Activated naive CD8-positive, alpha-beta T cell treated with anti-CD3 and anti-CD28 coated beads for 36 hours (primary cell): ENCODE measurements at places on chromosomes 3 and 15.

DNA sequence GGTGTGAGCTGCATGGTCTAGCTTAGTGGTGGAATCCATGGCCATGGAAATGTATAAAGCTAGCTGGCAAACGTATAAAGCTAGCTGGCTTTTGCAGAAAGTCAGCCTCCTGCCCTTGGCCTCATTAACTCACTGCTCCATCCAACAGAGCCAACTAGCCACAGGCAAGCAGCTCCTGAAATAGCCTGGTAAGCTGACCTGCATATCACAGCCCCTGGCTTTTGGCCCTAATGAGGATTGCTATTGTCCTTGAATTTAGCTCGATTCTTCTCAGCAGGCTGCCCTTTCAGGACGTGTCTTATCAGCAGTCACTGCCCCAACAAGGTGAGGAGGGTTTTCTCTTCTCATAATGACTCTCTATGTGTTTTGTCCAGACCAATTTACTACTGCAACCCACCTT is 446.8 kb downstream of the WDR72 start:
- DNase-seq, result no peak

- no peak for DNase-seq
These were observed 19.5 kb downstream of the DNAJB11 start for GRCh38 chr3:186589856-186590579.

GRCh38 chr3:108006881-108007331 is 83.9 kb downstream of the CD47 start:
- no peak for DNase-seq

- DNase-seq, result no peak
These were observed 57.4 kb downstream of the HRH1 start for GRCh38 chr3:11211531-11212298.

DNA sequence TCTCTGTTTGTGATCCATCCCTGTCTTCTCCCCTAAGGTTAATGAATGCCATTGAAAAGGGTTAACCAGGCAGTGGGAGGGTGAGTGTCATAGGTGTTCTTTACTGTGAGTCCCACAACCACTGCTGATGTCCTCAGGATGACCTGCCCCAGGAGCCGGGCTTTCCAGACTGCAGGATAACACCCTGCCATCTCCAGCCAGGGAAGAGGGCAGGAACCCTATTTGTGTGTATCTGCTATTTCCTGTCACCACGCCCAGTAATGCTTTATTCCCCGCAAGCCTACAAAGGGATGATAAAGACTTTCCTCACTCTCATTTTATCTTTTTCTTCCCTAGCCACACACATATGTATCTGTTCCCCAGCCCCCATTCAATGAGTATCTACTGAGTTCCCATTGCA is 15.6 kb upstream of the CTXND1 start:
- DNase-seq, result no peak

- DNase-seq, result no peak
These were observed 79.2 kb downstream of the SAMMSON start for GRCh38 chr3:70078778-70079177.

- DNase-seq, result peak; percentile 42
These were observed 296.3 kb downstream of the UACA start for GRCh38 chr15:70466895-70467529.

- DNase-seq, result no peak
These were observed 3.1 kb downstream of the BAHD1 start for GRCh38 chr15:40443846-40444245.

- peak; percentile 24 for DNase-seq
These were observed 26.2 kb downstream of the POLR2M start for GRCh38 chr15:57732526-57733331.

- DNase-seq, result peak; percentile 26
These were observed 3.0 kb upstream of the TJP1 start for GRCh38 chr15:29825227-29825626.

- DNase-seq, result no peak
These were observed 27.0 kb downstream of the PCCB start for GRCh38 chr3:136277115-136277514.

GRCh38 chr3:188542196-188542595 is 388.2 kb downstream of the LPP start:
- no peak for DNase-seq

- DNase-seq, result no peak
These were observed 36.8 kb upstream of the RAD18 start for GRCh38 chr3:9000041-9000440.

GRCh38 chr15:89551550-89551949 is 23.7 kb upstream of the TICRR start:
- DNase-seq, result no peak

DNA sequence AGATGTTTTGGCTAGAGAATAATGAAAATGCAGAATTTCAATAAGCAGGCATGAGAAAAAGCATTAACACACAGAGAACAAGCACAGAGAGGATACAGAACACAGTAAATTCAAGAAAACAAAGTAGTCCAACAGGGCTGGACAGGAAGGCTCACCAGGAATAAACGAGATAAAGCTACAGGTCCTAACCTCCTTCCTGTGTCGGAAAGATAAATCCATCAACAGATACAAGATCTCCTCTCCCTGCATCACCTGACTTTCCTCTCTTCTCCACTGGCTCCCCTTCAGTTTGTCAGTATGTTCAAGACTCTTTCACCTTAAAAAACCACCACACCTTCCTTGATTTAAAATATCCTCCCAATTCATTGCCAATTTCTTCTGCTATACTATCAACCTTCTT is 11.4 kb downstream of the CPEB1 start:
- no peak for DNase-seq

DNA sequence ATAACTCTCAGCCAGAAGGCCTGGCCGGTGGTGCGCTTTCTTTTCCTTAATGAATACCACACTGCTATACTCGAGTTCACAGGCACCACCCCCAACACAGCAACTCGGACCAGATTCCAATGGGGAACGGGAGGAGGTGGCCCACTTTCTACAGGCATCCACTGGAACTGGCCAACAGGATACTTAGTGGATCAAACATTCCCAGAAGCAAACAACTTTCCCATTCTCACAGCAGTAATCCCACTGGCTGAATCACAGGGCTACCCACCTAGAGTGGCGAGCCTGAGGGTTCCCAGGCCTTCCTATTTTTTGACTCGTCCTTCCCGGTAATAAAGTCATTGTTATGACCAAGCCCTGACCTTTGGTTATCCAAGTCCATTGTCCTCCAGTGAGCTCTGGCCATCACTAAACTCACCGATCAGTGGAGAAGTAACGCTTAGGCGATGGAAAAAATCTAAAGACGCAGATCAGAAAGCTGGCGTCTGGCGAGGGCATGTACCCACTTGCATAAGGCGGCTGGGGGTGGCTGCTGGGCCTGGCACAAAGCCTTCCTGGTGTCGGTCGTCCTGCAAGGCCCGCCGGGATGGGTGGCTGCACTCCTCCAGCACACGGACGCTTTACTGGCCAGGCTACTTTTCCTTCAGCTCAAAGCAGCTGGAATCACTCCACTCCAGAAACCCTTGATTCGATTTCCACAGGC is 1.2 kb downstream of the EOGT start:
- DNase-seq, result no peak

- no peak for DNase-seq
These were observed 677 bp downstream of the POLQ start for GRCh38 chr3:121545049-121545573.

GRCh38 chr15:31247404-31247803 is 79.2 kb upstream of the KLF13 start:
- no peak for DNase-seq

- DNase-seq, result no peak
These were observed 157.7 kb downstream of the MBNL1 start for GRCh38 chr3:152426393-152426792.

DNA sequence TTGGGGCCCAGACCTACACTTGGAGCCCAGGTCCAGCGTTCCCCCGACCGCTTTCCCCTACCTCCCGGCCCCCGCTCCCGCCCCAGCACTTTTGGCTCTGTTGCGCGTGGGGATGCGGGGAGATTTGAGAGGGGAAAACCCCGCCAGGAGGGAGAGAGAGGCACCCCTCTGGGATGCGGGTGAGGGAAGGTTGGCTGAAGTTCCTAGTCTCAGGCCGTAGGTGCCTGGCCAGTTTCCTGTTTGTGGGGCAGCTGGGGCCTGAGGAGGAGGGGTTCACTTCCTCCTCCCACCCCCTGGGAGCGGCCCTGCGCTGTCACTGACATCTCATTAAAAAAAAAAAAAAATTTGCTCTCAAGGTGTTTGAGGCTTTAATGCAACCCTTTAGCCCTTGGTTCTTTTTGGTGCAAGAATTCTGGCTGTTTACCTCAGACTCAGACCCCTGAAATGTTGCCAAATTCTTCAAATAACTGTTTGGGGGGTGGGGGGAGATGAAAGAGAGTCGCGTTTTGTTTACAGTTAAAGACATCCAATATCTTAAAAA is 2.6 kb downstream of the FAM43A start:
- peak; percentile 11 for DNase-seq

GRCh38 chr15:38202361-38202760 is 50.3 kb upstream of the SPRED1 start:
- DNase-seq, result no peak

DNA sequence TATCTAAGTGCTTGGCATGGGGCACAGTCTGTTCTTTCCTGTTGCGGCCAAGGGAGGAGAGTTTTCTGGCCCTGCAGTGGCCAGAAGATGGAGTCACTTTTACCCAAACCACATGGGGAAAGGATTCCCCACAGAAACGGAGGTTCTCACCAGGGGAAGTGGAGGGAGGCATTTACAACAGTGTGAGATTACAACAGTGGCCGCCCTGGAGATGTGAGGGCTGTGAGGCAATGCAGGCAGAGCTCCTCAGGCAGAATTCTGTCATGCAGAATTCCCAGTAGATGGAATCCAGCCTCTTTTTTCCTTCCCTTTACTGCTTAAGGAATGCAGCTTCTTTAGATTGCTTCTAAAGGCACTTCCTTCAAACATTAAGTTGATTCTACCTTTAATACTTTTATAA is 83.1 kb downstream of the CACNA1D start:
- no peak for DNase-seq

- no peak for DNase-seq
These were observed 86.0 kb upstream of the ALDH1L1 start for GRCh38 chr3:126266291-126266840.
